ENCODE measurements at places on chromosomes 4 and X. TPM values are rescaled to one million over a fixed set of nuclear protein-coding genes. Genes with fewer than 3 reads are reported as not detected.
A peak's percentile ranks its signal among the peaks of the same experiment; 100 is the strongest.

- H3K4me3 ChIP-seq = no peak overlapping the region
- H3K4me1 ChIP-seq = no peaks in the 10 kb centered on the region
- H3K36me3 ChIP-seq = no peaks in the 10 kb centered on the region
- DNase-seq = no peak
- no peaks in the 10 kb centered on the region for H3K27me3 ChIP-seq
Observed at GRCh38 chr4:101019313-101019712, 328.0 kb downstream of the PPP3CA start.

DNA sequence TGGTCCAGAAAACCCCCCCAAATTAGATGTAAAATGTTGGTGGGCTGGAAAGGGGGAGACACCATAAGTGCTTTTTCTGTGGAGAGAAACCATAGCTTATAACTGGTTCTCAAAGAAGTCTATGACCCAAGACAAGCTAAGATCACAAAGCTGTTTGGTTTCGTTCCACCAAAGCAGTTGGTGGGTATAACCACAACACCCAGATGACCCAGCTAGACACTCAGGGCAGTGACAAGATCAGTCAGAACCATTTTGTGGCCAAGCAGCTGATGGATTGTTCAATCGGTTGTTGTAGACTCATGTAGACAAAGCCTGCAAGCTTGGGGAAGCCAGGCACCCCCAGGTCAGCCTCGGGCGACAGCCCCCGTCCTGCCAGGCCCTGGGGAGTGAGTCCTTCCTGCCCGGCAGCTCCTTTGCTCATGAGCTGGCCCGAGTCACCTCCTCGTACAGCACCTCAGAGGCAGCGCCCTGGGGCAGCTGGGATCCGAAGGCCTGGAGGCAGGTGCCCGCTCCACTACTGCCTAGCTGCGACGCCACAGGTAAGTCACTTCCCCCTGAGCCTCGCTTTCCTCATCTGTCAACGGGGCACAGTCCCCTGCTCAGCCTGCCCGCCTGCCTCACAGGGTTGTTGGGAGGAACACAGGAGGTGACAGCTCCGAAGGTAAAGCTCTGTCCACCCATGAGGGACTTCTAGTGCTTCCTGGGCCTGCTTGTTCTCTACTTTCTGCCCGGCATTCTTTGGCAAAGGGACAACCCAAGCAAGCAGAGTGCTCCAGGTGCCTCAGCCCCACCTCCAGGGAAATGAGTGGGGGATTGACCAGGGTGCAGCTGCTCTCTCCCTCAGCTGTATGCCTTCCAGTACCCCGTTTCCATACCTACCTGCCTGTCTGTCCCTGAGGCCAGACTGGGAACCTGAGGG is 65.2 kb upstream of the MTM1 start:
- H3K27ac ChIP-seq = peak overlapping the region; percentile 87
- H3K36me3 ChIP-seq = no peaks in the 10 kb centered on the region
- H3K27me3 ChIP-seq = no peaks in the 10 kb centered on the region
- peak; percentile 43 for DNase-seq

GRCh38 chrX:131752493-131753198 is 208.8 kb downstream of the OR13H1 start:
- DNase-seq = no peak
- H3K27ac ChIP-seq = no peak overlapping the region
- H3K4me1 ChIP-seq = no peaks in the 10 kb centered on the region
- no peaks in the 10 kb centered on the region for H3K27me3 ChIP-seq

Gene JADE3
- 7.6 TPM for total RNA-seq

GRCh38 chr4:94378047-94378446 is 35.4 kb upstream of the HPGDS start:
- no peaks in the 10 kb centered on the region for H3K4me1 ChIP-seq
- DNase-seq = no peak
- H3K36me3 ChIP-seq = no peaks in the 10 kb centered on the region
- no peak overlapping the region for H3K4me3 ChIP-seq

DNA sequence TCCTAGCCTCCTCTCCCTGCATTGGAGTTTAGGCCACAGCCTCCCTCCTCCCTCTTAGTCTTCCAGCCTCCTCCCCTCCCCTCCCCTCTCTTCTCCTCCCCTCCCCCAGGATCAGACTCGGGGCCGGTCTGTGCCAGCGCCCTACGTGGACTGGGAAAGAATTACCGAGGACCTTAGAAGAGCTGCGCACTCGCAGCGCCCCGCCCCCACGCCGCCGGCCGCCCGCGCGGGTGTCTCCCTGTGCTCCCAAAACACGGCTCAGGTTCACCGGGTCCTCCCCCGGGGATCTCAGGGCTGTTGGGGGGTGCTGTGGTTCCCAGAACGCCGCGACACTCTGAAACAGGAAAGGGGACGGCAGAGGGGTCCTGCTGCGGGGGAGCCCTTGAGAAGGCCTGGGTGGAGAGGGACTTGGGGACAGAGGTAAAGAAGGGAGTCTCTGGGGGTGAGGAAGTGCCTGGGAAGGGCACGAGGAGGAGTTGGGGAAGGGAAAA is 122.3 kb upstream of the TBL1X start:
- no peak overlapping the region for H3K27ac ChIP-seq
- H3K36me3 ChIP-seq = no peaks in the 10 kb centered on the region
- H3K4me1 ChIP-seq = peaks cover 5% of the 10 kb centered on the region

DNA sequence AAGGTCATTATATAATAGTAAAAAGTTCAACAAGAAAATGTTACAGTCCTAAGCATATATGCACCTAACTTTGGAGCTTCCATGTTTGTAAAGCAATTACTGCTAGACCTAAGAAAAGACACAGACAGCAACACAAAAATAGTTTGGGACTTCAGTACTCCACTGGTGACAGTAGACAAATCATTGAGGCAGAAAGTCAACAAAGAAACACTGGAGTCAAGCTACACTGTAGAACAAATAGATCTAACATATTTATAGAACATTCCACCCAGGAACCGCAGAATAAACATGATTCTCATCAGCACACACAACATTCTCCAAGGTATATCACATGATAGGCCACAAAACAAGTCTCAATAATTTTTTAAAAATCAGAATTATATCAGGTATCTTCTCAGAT is 42.6 kb downstream of the ARFIP1 start:
- no peaks in the 10 kb centered on the region for H3K27me3 ChIP-seq
- no peak overlapping the region for H3K4me3 ChIP-seq
- no peaks in the 10 kb centered on the region for H3K36me3 ChIP-seq
- DNase-seq = no peak
- peaks cover 5% of the 10 kb centered on the region for H3K4me1 ChIP-seq

DNA sequence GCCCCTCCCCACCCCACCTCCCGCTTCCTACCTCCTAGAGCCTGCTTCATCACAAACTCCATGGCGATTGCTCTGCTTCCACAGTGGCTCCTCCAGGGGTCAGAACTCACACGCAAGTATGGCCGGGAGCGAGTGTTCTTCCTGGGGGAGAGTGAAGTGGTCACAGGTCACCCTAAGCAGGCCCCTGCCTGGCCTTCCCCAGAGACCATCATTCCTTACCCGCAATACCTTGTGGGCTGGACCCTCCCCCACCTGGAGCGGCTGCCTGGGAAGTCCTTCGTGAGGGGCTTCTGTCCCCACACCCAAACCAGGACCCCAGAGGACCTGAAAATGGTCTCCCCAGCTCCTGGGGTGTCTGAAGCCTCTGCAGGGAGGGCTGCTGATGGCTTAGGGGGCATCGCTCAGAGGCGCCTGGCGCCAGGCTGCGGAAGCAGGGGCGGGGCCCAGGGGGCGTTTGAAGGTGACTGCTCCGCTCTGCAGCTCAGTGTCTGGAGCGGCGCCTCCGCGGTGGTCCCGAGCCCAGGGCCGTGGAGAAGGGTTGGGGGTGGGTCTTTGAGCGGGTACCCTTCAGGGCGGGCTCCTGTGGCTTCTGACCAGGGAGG is 1.4 kb downstream of the CPLX1 start:
- no peak for DNase-seq
- peaks cover 12% of the 10 kb centered on the region for H3K27me3 ChIP-seq
- no peak overlapping the region for H3K4me3 ChIP-seq
- H3K27ac ChIP-seq = no peak overlapping the region
- no peaks in the 10 kb centered on the region for H3K36me3 ChIP-seq

GRCh38 chr4:137621056-137621455 is 88.8 kb upstream of the PCDH18 start:
- H3K36me3 ChIP-seq = no peaks in the 10 kb centered on the region
- H3K4me3 ChIP-seq = no peak overlapping the region
- H3K27me3 ChIP-seq = no peaks in the 10 kb centered on the region

- H3K4me3 ChIP-seq = no peak overlapping the region
- no peak for DNase-seq
- no peaks in the 10 kb centered on the region for H3K4me1 ChIP-seq
Observed at GRCh38 chr4:115272185-115272584, 158.8 kb upstream of the NDST4 start.

DNA sequence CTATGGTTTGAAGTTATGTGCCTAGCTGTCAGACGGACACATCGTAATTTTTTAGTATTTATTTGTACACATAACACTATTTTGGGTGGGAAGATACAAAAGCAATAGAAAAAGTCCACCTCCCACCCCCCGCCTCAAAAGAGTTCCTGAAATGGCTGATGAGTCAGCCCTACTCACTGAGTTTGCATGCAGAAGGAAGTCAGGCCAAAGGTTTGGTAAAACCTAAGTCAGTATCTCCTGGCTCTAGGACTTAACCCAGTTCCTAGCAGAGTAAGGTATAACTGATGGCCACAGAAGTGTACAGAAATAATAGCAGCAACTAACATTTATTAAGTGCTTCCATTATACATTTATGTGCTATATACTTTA is 2.9 kb upstream of the KLHL2 start:
- H3K4me3 ChIP-seq = no peak overlapping the region
- no peaks in the 10 kb centered on the region for H3K27me3 ChIP-seq
- H3K27ac ChIP-seq = no peak overlapping the region
- H3K36me3 ChIP-seq = no peaks in the 10 kb centered on the region
- DNase-seq = no peak

Gene RASL11B
- total RNA-seq = 0.54 TPM

DNA sequence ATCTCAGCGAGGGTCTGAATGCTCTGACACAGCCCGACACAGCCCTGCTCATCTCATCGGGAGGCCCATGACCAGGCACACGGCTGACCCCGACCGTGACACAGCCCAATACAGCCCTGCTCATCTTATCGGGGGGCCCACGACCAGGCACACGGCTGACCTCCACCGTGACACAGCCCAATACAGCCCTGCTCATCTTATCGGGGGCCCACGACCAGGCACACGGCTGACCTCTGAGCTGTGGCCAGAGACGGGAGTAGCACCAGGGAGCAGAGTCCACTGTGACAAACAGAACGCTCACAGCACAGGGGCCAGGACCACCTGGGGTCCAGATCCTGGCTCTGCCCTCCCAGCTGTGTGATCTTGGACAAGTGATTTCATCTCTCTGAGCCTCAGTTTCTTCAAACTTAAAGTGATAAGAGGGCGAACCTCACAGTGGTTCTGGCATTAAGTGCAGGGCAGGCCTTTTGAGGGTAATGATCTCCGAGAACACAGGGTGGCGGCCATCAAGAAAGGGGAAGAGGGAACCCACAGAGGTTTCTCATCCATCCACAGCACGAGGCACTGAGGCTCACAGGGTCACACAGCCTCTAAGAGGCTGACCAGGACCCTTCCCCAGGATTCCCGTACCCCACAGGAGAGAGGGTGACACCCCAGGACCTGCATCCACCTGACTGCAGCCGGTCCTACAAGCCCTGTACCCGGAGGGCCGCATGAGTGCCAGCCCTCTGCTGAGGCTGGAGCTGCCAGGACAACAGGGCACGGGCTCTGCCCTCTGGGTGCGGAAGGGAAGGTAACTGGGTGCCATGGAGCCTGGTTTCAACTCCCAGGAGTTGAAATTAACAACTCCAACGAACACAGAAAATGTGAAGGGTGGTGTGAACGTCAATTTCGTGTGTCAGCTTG is 60.1 kb downstream of the WFS1 start:
- no peaks in the 10 kb centered on the region for H3K36me3 ChIP-seq
- DNase-seq = no peak
- H3K27me3 ChIP-seq = no peaks in the 10 kb centered on the region
- H3K4me1 ChIP-seq = no peaks in the 10 kb centered on the region
- H3K4me3 ChIP-seq = no peak overlapping the region

DNA sequence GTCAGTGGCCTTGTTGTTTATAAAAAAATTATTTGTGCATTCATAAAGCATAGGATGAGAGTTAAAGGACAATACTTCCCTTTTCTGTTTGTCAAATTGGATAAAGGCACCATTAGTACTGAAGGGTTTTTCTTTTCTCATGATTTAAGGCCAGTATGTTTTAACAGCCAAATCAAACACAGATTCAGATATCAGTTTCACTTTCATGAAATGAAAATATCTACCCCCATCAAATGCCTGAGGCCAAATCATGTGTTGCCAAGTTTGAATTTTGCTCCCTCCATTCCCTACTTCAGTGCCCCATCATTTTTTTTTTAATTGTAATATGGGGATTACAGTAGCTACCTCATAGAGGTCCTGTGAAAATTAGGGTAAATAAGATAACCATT is 745.9 kb downstream of the RPA4 start:
- H3K4me3 ChIP-seq = no peak overlapping the region
- H3K27ac ChIP-seq = no peak overlapping the region
- no peaks in the 10 kb centered on the region for H3K4me1 ChIP-seq
- no peak for DNase-seq
- no peaks in the 10 kb centered on the region for H3K36me3 ChIP-seq

Gene FAM236B
- total RNA-seq = not detected

DNA sequence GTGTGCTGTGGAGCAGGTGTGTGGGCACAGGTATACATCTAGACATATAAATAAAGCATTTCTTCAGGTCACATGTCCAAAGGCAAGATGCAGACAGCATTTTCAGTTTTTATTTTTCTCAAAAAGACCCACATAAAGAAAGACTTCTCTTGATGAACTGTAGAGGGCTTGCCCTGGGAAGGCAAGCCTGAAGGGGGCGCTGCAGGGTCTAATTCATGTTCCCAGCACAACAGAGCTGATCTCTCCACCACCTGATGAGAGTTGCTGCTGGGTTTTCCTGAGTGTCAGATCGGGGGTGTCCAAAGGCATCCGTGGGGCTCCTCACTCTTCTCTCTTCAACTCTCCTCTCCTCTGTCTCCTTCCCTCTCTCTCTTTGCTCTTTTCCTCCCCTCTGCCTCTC is 26.6 kb downstream of the ADRA2C start:
- DNase-seq = no peak
- no peak overlapping the region for H3K4me3 ChIP-seq

DNA sequence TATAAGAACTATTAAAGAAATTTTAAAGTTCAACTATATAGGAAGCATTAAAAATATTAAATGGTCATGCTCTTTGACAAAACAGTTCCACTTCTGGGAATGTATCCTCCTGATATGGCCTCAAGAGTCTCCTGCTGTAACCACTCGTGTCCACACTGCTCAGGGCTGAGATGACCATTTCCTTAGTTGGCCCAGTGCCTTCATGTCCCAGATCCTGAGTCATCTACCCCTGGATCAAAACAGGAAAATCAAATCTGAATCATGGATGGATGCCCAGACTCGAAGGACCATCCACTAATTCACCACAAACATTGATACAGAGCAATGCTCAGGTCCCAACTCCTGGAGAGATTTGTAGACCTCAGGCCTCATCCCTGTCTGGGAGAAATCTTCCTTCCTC is 44.7 kb downstream of the GPRASP3 start:
- no peaks in the 10 kb centered on the region for H3K36me3 ChIP-seq
- H3K4me1 ChIP-seq = no peaks in the 10 kb centered on the region
- H3K4me3 ChIP-seq = no peak overlapping the region
- peaks cover 5% of the 10 kb centered on the region for H3K27me3 ChIP-seq
